NCI-H1048 (cell line): ENCODE measurements at places on chromosomes 2 and 18.

GRCh38 chr18:44730803-44731529, 50.3 kb downstream of the SETBP1 start:
- DNase-seq: no peak

DNA sequence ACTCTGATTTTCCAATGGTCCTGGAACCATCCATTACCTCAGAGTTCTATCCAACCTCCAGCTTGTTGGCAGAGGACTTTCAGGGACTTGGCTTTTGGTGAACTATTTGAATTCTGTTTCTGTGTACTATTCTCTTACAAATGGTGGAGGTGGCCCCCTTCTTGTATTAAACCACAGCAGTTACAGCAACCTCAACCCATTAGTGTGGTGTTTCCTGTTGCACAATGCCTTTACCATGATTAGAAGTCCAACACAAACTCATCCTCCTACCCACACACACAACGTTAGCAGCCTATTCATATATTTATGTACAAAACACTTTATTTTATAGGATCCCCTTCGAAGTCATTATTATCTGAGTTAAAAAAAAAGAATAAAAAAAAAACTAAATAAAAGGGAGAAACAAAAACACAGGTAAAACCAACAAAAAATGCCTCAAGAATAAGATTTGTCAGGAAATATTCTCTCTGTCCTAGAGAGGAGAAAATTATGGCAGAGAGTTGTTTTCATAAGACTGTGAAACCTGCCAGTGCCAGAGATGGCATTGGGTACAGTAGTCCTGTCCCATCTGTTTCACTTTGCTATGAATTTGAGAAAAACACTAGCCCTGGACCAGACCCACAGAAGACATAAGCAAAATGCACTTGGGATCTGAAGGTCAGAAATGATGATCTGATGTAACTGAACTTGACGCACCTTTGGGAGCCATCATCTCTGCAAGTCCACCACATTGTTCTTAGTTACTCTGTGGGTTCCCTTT, 1896.0 kb upstream of the PIK3C3 start:
- no peak for DNase-seq

DNA sequence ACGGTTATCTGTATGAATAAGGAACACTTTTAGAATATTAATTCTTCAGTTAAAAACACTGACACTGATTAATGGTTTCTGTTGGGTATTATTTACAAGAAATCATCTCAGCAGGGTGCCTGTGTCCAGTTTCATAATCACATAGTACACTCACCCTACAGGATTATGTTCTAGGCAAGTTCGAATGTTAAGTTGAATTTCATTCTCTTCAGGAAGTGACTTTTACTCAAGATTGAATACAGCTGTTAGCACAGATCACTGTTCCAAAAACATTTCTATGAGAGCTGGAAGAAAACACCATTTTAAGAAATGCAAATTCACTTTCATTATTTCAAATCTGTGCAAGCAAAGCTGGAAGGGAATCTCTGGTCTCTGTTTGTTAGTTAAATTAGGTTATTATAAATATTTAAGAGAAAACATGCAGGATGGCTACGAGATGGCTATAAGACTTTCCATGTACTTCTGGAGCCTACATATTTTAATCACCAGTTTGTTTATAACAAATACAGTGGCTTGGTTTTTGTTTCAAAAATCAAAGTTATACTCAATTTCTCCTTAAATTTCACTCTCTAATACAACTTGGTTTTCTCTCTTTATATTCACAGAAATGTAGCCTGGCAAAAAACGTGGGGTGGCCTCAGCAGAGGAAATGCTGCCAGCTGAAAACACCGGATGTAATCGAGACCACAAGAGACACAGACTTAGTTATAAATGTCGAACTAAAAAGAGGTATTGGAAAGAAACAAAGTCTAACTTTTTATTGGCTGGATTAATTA, 65.8 kb downstream of the RBMS1 start:
- DNase-seq: no peak

GRCh38 chr2:227507963-227508362, 36.0 kb downstream of the AGFG1 start:
- DNase-seq: no peak

DNA sequence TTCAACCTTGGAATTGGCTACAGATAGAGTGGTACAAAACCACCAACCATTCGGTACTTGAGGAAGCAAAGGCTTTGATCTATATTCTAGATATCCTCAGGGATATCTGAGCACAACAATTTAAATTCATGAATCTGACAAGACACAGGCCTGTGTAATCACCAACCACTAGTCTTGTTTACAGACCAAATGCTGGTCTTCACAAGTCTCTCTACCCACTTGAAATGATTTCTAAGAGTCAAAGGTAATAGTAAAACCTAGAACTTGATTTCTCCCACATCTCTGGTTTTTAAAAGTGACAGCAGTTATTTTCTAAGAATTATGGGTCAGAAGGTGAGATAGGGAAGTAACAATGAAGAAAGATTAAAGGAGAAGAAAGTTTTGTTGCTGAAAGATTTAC, 613.7 kb upstream of the ACVR2A start:
- DNase-seq: no peak

GRCh38 chr2:191049728-191050639, 36.0 kb upstream of the STAT1 start:
- no peak for DNase-seq

DNA sequence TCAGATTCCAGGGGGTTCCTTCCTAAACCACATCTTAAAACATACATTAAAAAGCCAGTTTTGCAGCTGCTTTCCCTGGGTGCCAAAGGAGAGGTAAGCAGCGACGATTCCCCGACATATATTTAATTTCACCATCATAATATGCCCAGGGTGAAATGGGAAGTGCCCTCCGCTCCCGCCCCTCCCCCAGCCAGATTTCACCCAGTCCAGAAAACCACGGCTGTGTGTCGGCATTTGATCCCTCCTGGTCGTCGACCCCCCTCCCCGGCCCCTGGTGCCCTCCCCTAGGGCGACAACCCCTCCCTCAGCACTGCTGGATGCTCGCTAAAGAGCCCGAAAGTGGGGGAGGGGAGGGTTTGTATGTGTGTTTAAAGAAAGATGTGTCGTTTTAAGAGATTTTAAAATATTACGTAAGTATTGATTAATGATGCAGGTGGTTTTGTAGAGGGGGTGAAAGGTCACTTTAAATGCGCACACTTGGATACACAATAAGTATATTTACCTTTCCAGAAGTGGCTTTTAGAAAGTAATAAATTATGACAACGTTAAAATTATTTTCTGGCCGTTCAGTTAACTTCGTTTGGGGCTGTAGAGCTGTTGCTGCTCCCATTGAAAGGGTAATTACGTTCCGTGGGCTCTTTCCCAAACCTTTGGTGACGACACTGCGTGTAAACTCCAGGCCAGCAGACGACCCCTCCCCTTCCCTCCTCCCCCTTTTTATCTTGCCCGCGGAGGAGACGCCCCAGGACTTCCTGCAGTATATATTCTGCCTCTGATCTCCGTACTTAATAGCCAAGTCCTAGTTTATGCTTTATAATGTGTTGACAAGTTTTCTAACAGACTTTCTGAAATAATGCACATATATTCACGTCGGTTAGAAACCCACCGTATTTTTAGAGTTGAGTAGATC, 3.4 kb upstream of the BCL11A start:
- DNase-seq: no peak
